Retinal pigment epithelial cell (primary cell): ENCODE measurements at places on chromosomes 6 and 20.

GRCh38 chr6:80541181-80541580 is 434.7 kb downstream of the BCKDHB start:
- no peak for DNase-seq

- DNase-seq = no peak
Observed at GRCh38 chr20:49657118-49657901, 56.4 kb downstream of the B4GALT5 start.

DNA sequence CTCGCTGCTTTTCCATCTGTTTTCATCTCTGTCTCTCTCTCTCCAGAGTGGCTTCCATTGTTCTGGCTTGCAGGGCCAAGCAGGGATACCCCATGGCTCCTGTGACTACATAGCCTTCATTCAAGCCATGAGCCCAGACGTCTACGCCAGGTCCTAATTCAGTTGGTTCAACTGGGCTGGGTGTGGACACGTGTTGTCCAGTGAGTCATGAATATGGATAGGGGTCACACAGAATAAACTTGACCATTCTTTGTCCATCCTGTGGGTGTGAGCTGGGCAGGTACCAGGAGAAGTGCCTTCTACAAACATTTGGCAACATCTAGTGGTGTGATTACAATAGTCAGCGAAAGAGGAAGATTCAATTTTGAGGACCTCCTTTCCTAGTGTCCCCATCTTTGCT is 96.9 kb upstream of the ARMC2 start:
- no peak for DNase-seq

- DNase-seq = no peak
Observed at GRCh38 chr6:4510317-4510716, 265.9 kb upstream of the CDYL start.

GRCh38 chr6:112416866-112417265 is 69.7 kb downstream of the RFPL4B start:
- no peak for DNase-seq

DNA sequence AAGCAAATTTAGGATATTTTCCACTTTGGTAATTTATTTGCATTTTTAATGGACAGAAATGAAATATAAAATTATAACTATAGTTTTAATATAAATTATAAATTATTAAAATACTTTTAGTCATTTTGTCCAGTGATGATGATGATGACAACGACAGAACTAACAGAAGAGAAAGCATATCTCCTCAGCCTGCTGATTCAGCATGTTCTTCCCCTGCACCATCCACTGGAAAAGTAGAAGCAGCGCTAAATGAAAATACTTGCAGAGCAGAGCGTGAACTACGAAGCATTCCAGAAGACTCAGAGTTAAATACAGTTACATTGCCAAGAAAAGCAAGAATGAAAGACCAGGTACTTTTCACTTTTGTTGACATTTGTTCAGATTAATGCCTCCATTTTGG is 64.9 kb downstream of the SENP6 start:
- DNase-seq = no peak

GRCh38 chr20:37524859-37525708 is 2.6 kb downstream of the BLCAP start:
- DNase-seq = no peak

- peak; percentile 86 for DNase-seq
Observed at GRCh38 chr6:119147101-119148053, 68.9 kb upstream of the FAM184A start.

DNA sequence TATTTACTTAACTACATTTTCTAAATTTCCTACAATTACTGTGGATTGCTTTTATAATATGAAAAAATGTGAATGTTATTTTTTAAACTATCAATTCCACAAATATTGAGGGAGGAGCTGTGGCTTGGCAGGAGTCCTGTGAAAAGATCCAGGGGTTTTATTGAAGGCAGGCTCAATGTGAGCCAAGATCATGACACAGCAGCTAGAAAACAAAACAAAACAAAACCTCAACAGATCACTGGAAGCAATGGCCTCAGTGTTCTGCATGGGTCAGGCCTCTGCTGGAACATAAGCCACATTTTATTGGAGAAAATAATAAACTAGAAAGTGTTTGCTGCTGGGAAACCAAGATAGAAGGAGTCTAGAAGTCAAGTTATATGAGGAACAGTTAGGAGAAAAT is 19.4 kb upstream of the RCAN2 start:
- DNase-seq = no peak

- DNase-seq = no peak
Observed at GRCh38 chr6:31402324-31403282, 792 bp upstream of the MICA start.

GRCh38 chr6:116265041-116265829 is 11.4 kb upstream of the TSPYL4 start:
- no peak for DNase-seq

DNA sequence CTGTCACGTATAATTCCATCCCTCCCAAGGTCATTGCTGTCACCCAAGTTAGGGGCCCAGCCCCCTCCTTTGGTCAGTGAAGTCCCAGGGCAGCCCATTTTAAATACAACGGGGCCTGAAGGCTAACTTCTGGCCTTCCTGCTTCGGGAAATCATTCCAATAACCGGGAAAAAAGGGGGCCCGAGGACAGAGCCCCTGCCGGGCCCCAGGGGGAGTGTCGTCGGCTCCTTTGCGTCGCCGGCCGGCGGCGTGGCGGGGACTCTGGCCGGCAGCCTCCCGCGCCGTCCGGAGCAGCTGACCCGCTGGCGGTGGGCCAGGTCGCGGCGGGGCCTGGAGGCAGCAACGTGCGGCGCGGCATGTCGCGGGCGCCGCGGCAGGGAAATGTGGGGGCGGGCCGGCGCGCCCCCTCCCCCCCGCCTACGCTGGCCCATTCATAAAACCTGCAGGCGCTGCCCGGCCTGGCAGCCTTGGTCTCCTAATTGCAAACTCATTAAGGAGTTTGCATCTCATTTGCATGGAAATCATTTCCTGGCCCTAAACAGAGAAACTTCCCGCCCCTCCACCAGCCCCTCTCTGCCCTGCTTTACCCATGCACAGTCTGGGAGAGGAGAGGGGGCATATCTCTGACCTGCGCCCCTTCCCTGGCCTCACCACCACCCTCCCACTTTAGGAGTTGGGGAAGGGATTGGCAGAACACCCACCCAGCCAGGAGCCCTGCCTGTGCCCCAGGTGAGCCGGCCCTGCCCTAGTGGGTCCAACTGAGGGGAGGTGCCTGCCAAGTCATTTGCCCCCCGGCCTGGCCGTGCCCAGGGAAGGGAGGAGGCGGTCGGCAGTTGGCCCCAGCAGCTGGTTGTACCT is 50.7 kb downstream of the MRPL14 start:
- DNase-seq = no peak

DNA sequence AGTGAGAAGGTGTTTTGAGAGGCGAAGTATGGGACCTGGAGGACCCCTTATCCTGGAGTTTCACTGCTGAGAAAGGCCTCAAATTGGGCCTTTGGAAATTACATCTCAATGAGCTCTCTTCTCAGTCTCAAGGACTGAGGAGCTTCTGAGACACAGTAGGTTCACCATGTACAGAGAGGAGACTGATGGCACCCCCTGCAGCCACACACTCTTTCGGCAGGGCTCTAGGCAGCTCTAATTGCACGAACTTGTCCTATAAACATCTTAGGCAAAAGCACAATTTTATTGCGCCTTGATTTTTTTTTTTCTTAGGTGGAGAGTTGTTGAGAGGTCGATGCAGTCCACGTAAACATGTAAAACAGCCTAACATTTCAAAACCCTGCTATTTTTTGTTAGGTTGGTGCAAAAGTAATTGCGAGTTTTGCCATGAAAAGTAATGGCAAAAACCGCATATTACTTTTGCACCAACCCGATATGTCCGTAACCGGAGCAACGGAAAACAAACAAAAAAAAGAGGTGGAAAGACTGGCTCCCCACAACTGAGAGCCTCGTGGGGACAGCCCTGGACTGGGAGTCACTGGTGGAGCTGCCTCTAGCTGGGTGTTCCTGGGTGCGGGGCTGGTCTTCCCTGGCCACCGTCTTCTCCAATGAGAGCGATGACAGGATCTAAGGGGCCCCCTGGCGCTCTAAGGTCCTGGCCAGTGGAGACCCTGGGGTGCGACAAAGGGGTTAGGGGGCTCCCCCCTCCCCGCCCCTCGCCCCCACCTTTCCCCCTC is 84.0 kb upstream of the EYA2 start:
- DNase-seq = no peak

DNA sequence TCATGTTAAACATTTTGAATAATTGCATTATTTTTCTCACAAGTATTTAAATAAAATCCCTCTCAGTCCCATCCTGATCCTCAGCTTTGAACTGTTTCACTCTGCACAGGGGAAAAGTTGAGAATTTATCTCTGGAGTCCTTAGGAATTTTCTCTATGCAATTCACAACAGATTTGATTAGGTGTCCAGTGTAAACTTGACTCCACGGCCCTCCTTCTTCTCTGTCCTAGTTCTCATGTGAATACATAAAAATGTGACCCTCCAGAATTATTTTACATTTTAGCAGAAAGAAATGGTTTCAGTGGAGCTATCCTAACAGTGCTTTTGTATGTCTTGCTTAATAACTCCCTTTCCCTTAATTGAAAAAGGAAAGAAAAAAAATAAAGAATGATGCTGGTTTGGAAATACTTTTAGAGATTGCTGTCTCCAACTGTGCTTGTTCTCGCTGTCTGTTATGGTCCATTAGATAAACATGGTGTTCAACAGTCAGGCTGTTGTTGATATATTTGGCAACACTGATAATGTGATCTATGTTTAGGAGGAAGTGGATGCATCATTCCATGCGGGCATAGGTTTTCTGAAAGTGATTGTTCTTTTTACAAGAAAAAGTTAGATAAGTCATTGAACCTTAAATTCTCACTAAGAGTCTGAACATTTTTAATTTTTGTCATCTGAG is 599.4 kb upstream of the CITED2 start:
- no peak for DNase-seq

GRCh38 chr20:37932074-37932473 is 29.1 kb downstream of the VSTM2L start:
- no peak for DNase-seq

DNA sequence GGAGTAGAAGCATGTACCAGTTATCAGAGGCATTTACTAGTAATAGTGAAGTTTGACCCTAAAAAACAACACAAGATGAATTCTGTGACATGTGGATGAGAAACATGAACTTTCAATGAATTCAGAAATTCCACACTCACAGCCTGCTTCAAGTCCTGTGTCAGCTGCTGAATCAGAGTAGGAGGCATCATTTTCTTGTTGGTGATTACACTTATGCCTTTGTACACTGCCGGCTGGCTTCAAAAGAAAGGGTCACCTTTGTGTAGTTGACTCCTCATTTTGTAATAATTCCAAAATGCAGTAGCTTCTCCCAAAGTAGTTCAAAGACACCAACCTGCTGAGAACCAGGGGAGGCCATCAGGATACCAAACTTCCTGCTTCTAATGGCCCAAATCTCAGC is 165.5 kb downstream of the BACH2 start:
- DNase-seq = no peak

DNA sequence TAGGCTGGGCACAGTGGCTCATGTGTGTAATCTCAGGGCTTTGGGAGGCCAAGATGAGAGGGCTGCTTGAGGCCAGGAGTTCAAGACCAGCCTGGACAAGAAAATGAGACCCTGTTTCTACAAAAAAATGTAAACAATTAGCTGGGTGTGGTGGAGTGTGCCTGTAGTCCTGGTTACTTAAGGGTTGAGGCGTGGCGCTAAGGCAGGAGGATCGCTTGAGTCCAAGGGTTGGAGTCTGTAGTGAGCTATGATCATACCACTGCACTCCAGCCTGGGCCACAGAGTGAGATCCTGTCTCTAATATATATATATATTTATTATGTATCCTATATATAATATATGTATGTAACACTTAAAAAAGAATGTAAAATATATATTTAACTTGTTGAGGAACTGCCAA is 7.9 kb upstream of the ABRACL start:
- DNase-seq = no peak

DNA sequence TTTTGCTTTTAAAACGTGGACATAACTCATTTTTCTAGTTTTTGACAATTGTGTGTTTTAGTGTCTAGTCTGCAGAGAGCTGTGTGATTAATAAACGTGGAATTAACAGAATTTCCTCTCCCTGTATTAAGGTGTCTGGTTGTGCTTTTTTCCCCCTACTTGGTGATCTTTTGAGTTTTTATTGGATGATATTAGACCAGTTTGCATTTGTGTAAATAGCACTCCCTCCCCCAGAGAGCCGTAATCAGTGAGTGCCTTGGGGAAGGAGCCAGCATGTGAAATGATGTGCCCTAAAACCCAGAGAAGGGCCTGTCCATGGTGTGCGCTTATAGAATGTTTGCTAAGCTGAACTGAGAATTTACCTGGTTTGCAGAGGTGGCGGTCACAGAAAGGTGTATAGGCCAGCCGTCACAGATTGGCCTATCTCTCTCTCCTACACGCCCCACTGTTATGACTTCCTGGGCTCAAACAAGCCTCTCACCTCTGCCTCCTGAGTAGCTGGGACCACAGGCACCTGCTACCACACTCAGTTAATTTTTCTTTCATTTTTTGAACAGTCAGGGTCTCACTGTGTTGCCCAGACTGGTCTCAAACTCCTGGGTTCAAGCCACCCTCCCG is 42.4 kb downstream of the ALDH5A1 start:
- DNase-seq = no peak

DNA sequence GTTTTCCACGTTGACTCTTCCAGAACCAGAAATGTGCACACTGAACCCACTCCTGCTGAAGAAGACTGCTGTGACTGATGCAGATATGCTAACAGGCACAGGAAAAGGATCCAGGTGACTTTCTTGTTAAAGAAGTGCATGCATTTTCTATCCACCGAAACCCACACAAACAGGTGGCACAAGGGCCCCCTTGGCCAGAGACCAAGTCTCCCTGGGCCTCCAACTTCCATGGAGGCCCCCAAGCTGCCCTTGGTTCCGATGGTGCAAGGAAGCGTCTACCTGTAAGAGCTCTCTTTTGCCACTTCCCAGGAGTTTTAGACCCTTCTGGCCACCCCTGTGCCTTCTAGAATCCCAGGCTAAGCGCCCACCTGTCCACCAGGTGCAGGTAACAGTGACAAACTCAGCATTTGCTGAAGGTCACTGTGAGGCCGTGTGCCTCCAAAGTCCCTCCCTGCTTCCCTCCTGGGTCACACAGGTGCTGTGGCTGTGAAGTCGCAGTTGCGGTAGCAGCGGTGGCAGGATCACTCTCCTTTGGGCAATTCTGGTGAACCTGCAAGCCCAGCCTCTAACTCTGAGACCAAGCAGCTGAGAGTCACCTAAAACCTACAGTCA is 134.8 kb downstream of the PXDC1 start:
- no peak for DNase-seq

DNA sequence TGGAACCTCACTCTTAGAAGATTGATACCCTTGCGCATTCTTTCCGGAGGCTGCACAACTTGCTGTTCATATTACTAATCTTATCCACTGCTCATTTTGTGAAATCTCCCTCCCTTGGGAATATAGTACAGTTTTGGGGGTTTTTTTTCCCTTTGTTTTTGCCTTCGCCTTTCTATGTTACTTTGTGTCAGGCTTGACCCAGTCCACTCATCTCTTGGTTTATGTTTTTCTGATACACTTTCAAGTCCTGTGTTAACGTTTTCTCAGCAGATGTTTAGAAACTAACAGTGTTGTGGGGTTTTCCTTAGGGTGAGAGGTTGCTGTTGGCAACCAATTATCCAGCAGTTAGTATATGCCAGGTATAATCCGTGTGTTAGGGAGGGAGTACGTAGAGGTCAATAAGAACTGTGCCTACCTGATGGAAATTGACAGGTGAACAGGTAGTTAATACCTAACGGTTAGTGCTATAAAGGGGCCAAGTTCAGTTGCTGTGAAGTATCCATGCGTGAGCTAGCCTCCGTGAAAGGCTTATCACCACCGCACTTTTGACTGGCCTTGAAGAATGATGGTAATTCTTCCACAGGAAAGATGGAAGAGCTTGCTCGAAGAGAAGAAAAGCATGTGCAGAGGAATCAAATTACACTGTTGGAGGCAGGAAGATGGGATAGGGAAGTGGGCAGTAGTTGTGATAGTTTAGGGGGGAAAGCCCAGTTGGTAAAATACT is 1.4 kb downstream of the NFYA start:
- no peak for DNase-seq
